ENCODE measurements at places on chromosomes 1 and 21.
A peak's percentile ranks its signal among the peaks of the same experiment; 100 is the strongest.

DNA sequence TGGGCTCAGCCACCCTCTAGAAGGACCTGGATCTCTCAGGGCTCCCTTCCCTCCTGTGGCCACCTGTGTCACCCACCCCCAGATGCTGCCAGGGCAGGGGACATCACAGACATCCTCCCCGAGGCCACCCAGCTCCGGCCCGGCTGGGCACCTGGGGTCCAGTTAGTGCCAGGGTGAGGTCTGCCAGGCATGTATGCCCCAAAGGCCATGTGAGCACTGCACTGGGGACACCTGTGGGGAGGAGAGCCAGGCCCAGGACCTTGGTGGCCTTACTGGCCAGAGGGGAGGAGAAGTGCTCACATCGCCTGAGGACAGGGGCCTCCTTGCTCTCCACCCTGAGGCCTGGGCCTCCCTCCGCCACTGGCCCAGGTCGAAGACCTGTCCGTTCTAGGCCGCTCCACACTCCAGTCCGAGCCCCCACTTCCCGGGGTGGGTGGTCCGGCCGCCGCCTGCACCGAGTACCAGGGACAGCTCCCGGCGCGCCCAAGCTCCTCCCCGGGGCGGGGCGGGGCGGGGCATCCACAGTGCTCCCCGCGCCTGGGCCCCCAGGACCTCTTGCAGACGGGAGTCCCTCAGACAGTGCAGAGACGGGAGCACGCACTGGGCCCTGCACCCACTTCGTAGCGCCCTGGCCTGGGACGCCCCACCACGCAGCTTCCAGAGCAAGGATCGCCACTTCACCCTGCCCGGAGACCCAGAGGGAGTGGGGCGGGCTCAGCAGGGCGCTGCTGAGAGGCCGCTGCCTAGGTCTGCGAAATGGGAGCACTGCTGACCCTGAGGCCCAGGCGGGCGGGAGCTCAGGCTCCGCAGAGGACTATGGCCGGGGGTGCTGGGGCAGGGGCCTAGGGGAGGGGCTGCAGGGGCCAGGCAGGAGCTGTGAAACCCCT is 34.3 kb upstream of the CCDC27 start:
- no peak for DNase-seq

DNA sequence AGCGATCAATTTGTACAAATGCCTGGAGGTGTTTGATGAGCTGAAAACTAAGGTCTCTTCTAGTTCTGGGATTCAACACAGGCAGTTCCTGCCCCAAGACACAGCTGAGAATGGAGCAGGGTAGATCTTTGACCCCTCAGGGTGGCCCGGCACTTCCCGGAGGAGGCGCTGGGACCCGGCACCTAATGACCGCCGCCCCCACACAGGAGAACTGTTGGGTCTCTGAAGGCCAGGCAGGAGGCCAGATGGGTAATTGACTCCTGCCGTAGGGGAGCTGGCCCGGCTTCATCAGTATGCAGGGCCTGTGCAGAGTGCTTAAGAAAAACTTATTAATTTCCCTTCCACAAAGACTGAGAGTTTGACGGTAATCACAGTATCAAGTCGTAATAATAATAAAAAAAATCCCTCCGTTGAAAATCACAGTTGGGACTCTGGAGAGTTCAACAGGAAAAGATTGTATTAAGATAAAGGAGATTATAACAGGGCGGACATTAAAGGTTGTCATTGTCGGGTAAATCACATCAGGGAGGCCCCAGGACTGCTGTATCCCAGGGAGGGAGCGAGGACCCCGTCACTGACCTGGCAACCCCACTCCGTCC is 51.7 kb downstream of the UBIAD1 start:
- DNase-seq, result no peak

GRCh38 chr1:33971018-33971710 is 107.3 kb downstream of the HMGB4 start:
- DNase-seq, result no peak

GRCh38 chr1:29756085-29756484 is 519.8 kb downstream of the PTPRU start:
- no peak for DNase-seq

DNA sequence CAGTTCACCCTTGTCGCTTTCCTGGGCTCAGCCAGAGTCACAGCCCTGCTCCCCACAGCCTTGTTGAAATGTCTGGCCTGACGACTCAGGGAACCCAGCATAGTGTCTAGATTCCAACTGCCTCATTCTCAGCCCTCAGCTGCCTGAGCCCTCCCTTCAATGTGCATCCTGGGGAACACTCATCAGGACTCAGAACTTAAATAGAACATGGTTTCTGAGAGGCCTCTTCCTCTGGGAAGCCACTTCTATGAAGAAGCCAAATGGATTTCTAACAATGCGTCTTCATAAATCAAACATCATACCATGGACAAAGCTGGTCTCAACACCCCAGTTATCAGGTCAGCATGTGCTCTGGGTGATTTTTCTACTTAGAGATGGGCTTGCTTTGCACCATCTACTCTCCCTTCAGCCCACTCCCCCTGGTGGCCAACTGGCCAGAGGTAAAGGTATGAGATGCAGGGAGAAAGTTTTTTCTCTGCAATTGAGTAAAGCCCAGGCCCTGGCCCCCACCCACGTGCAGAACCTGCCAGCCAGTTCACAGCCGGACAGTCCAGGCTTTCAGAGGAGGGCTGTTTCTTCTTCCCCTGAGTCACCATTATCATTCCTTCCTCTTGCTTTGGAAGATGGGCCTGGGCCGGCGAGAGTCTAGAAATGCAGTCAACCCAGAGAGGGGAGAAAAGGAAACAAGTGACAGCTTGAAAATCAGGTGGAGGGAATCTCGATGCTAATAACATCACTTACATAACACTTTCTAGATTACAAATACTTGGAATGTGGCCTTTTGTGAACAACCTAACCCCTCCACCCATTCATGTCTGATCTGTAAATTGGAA is 32.1 kb downstream of the CD244 start:
- peak; percentile 54 for DNase-seq

GRCh38 chr1:213829780-213830179 is 158.0 kb upstream of the PROX1 start:
- no peak for DNase-seq

GRCh38 chr1:17013491-17014320 is 2.0 kb upstream of the ATP13A2 start:
- DNase-seq, result no peak

GRCh38 chr1:207752456-207752998 is 673 bp downstream of the CD46 start:
- DNase-seq, result no peak

- DNase-seq, result no peak
Measured at GRCh38 chr1:46171871-46172270, 3.0 kb upstream of the TSPAN1 start.

DNA sequence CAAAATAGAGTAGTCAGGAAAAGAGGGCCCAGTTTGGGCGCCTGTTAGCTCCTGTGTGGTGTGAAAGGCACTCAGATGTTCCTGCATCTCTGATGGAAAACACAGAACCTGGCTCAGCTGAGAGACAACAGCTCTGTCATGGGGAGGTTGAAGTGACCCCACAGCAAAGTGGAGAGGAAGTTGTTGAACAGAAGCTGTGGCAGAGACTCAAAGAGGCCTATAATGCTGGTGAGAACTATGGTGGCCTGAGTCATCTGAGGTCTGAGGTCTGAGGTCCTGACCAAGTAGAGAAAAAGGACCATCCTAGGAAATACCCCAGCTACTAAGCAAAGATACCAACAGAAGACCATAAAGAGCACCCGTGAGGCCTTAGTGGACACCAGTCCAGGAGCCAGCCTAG is 45.6 kb upstream of the JAK1 start:
- DNase-seq, result no peak

DNA sequence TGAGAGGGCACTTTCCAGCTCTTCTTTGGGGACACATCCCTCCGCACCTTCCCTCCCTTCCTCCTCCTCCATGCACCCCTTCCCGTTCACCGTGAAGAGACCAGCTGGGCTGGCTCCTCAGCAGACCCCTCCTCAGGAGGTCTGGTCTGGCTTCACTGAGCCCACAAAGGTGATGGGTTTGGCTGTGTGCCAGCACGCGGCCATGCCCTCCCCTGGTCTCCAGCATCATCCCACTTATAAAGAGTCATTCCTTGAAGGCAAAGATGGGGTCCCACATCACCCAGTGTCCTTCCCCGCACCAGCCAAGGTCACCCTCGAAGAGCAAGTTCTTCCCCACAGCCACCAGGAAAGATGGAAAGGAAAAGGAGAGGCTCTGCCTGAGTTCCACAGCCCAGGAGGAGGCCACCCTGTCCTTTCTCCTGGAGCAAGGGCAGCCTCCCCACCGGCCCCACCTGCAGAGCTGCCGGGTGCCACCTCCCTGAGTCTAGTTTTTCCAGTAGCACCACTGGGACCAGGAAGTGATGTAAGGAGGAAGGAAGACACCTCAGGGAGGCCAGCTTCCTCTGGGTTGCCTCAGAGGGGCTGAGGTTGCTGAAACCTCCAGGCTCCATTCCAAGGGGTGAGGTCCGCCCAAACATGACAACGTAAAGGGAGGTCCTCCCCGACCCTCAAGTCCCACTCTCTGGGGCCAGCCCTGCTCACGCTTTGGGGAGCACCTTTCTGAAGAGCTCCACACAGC is 32.7 kb downstream of the RIPK4 start:
- no peak for DNase-seq

DNA sequence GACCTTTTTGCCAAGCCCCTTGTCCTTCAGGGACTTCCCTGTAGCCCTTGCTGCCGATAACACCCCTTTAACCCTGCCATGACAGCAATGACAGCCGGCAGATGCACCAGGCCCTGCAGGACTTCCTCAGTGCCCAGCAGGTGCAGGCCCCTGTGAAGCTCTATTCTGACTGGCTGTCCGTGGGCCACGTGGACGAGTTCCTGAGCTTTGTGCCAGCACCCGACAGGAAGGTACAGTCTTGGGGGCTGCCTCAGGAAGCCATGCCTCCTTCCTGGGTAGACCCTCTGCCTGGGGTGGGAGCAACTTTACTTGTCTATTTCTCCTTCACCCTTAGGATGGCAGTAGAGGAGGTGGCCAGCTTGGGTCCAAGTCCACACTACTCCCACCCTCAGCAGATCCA is 16.1 kb upstream of the PADI6 start:
- DNase-seq, result peak; percentile 9

GRCh38 chr1:159548126-159548525 is 12.3 kb upstream of the OR10J5 start:
- DNase-seq, result no peak

GRCh38 chr1:93907718-93908117 is 1.5 kb downstream of the GCLM start:
- DNase-seq, result no peak

GRCh38 chr1:46393510-46393909 is 607 bp upstream of the FAAH start:
- DNase-seq, result no peak

- no peak for DNase-seq
Measured at GRCh38 chr1:48109390-48110013, 112.3 kb upstream of the TRABD2B start.

GRCh38 chr1:85599076-85599491 is 18.5 kb downstream of the CCN1 start:
- no peak for DNase-seq

GRCh38 chr1:198498881-198499280 is 41.6 kb downstream of the ATP6V1G3 start:
- DNase-seq, result no peak

DNA sequence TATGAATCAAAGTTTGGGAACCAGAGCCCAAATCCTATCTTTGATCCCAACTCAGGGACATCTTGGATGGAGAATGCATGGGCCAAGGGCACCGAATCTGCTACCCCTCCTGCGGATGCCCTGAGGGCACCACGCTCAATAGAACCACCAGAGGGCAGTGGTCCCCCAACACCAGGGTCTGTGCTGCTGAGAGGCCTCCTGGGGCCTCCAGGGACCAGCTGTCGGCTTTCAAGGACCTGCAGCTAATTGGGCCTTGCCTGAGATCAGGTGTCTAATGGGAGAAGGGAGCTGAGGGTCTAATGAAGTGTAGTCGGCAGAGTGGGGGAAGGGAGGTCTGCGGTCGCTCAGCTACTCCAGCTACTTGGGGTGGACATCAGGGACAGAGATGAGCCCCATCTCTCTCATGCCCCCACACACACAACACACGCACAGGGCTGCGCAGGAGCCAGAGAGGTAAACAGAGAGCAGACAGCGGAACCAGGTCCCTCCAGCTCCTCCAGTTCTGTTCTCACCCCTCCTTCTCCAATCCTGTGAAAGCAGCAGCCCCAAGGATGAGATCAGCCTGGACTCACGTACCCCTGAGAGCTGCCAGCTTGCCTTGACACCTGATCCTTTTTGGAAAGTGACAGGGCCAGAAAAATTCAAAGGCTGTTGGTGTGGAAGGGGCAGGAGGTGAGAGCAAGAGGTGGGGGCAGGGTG is 34.9 kb upstream of the PPP1R15B start:
- DNase-seq, result peak; percentile 62

DNA sequence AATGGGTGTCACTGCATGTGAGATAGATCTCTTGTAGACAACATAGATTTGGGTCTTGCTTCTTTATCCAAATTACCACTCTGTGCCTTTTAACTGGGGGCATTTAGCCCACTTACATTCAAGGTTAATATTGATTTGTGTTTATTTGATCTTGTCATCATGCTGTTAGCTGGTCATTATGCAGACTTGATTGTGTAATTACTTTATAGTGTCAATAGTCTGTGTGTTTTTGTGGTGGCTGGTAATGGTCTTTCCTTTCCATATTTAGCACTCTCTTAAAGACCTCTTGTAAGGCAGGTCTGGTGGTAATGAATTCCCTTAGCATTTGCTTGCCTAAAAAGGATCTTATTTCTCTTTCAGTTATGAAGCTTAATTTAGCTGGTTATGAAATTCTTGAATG is 29.6 kb downstream of the ZNF691 start:
- DNase-seq, result no peak

DNA sequence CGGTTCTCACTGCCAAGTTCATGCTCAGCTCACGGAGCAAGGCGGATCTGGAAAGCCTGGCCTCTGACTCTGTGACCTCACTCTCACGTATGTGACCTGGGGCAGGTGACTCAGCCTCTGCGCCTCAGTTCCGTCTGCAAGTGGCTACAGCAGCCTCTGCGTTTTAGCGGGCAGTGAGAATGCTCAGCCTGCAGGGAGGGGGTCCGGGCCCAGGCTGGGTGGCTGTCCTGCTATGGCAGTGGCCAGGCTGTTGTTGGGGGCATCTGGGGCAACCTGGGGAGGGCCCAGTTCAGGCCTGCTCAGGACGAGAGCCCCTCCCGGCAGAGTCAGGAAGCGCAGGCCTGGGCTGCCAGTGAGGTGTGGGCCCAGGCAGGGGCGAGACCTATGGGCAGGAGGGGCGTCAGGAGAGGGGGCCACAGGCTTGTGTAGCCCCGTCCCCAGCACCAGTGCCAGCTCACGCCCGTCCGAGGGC is 27.9 kb downstream of the ARHGEF16 start:
- no peak for DNase-seq

DNA sequence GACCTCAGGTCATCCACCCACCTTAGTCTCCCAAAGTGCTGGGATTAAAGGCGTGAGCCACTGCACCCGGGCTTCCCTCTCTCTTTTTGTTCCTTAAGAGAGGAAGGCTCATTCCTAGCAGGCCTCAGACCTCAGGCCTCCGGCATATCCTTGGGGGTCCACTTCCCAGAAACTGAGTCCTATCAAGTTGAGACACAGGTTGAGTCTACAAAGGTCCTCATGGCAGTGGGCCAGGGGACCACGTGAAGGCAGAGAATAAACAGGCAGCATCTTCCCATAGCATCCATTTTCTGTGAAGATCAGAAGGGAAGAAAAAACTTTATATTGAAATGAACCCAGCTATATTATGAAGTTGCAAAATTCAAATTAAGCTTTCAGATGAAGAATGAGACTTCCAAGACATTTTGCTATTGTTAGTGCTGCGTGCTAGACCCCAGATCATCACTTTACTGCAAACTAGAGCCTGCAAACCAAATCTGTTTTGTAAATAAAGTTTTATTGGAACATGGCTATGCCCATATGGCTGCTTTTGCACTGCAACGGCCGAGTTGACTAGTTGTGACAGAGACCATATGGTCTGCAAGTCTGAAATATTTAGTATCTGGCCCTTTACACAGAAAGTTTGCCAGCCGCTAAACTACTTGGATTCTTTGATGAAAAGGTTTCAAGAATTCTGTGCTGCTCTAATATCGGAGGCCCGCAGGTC is 3.5 kb upstream of the CELA2A start:
- DNase-seq, result no peak

All from stimulated activated CD8-positive, alpha-beta memory T cell treated with anti-CD3 and anti-CD28 coated beads, Interleukin-2, amount 100 ng/mL, for 1 hour (primary cell).